ENCODE measurements at places on chromosomes 7 and 10.
A peak's percentile ranks its signal among the peaks of the same experiment; 100 is the strongest.

DNA sequence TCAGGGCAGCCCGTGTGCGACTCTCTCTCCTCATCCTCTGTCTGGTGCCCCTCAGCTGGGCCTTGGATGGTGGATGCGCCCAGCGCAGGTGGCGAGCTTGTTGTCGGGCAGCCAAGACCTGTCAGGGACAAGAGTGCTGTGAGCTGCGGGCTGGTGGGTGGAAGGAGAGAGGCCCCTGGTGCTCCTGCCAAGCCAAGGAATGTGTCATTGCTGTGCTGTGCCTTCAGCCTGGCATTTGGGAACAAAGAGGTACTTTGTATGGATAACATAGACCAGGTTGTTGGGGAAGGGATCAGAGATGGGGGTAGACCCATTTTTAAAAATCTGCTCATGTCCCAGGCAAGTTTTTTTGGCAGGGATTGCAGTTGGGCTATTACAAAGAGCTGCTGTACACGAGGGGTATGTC lies 120.9 kb downstream of the PKD1L1 start:
- no peak for DNase-seq

- no peak for DNase-seq
Observed at GRCh38 chr10:114487815-114488536, 83.7 kb upstream of the AFAP1L2 start.

- DNase-seq: no peak
Observed at GRCh38 chr10:132275426-132276178, 32.1 kb downstream of the STK32C start.

- no peak for DNase-seq
Observed at GRCh38 chr7:23372611-23373010, 73.5 kb downstream of the MALSU1 start.

GRCh38 chr7:125573126-125573525 lies 643.5 kb upstream of the POT1 start:
- no peak for DNase-seq

- DNase-seq: no peak
Observed at GRCh38 chr10:128097783-128098182, 28.4 kb downstream of the MKI67 start.

DNA sequence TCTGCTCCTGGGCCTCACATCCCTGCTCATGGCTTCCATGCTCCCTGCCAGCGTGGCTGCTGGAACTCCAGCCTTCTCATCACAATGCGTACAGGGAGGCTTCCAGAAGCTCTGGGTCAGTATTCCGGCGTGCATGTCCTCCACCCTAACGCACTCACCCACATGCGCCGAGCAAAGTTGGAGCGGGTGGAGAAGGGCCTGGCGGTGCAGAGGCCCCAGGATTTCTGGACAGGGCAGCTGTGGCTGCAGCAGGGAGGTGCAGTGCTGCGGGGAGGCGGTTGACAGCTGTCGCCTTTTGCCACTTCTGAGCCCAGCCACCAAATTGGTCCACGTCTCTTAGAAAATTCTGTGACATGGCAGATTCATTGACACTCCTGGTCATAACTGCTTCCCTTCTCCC lies 33.6 kb upstream of the FAM20C start:
- DNase-seq: no peak

DNA sequence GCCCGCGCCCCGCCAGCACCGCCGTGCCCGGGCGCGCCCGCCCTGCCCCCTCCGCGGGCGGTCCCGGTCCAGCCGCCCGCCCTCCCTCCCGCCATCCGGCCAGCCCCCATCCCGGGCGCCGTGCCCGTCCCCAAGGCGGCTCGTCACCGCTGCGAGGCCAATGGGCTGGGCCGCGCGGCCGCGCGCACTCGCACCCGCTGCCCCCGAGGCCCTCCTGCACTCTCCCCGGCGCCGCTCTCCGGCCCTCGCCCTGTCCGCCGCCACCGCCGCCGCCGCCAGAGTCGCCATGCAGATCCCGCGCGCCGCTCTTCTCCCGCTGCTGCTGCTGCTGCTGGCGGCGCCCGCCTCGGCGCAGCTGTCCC lies at the start of gene HTRA1:
HTRA1 (plus strand) TSS at position 187 of the 362 bp plus-strand sequence; CDS start at position 287, 100 bp downstream.
- peak; percentile 43 for DNase-seq

- DNase-seq: no peak
Observed at GRCh38 chr7:2109936-2110609, 122.7 kb downstream of the MAD1L1 start.

DNA sequence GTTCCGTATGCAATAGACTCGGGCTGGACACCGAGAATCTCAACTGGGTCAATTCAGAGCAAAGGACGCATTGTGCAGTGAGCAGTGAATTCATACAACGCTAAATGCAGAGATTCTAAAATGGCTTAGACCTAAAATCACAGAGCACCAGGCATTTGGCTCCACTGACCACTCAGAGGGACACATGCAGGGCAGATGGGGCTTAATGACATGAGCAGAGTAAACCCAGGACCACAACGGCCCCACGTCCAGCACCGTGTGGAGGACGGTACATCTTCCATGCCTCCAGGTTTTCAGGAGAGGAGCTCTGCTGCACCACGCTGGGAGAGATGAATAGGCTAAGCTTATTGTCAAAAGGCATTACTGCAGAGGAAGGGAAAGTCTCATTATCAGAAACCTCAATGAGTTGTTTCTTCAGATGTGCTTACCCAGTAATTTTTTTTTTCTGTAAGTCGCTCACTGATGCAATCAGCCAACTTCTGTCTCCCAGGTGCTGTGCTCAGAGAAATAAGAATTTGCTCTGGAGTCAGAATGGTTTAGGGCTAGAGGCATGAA lies 555.0 kb downstream of the PTPRN2 start:
- no peak for DNase-seq

GRCh38 chr7:106284714-106285050 lies at the start of gene NAMPT:
Gene NAMPT, minus strand, starts transcription at chr7:106284983. Its CDS starts 99 bp downstream, at chr7:106284884.
- no peak for DNase-seq

- DNase-seq: no peak
Observed at GRCh38 chr10:70163448-70163847, 6.9 kb downstream of the SAR1A start.

DNA sequence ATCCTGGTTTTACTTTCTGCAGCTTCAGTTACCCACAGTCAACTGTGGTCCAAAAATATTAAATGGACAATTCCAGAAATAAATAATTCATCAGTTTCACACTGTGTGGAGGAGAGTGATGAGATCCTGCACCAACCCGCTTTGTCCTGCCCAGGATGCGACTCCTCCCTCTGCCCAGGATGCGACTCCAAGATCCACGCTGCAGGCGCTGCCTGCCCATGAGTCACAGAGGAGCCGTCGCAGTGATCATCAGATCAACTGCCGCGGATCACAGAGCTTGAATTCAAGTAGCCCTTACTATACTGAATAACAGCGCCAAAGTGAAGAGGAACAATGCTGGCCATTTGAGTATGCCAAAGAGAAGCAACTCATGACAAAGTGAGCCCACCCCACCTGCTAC lies 61.5 kb downstream of the GRB10 start:
- no peak for DNase-seq

- DNase-seq: no peak
Observed at GRCh38 chr10:62471711-62472110, 97.5 kb downstream of the ZNF365 start.

DNA sequence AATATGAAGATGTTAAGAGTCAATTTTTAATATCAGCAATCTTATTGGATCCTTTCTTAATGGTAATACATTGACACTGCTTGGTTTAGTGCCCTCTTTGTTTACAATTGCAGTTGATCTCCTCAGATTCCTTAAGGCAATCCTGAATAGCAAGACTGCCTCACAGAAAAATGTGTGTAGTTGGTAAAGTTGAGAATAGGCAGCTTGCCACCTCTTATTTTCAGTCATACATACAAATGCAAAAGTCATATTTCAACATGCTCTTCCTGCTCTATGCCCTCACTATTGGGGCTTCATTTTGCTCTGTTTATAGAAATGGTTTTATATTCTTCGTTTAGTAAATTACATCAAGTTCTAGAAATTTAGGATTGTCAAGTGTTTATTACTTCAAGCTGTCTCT lies 661.1 kb upstream of the ANKRD30A start:
- DNase-seq: no peak

- no peak for DNase-seq
Observed at GRCh38 chr10:47348661-47349470, 703 bp downstream of the RBP3 start.

DNA sequence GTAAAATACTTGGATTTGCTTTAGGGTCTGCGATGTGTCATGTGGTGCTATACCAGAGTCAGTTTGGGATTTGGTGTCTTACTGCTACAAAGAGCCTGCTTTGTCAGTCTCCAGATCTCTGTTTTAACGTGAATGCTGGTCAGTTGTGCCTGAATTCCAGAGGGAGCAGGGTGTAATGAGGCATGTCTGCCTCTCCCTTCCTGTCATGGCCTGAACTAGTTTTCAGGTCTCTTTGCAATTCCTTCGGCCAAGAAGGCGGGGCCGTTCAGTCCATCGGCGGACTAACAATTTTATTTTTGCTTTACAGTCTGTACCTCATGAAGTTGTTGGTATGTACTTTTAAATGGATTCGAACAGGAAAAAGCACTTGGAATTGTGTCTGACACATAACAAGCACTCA lies 465.1 kb upstream of the ADARB2 start:
- DNase-seq: no peak

GRCh38 chr10:62759599-62760175 lies 44.8 kb upstream of the ADO start:
- no peak for DNase-seq

DNA sequence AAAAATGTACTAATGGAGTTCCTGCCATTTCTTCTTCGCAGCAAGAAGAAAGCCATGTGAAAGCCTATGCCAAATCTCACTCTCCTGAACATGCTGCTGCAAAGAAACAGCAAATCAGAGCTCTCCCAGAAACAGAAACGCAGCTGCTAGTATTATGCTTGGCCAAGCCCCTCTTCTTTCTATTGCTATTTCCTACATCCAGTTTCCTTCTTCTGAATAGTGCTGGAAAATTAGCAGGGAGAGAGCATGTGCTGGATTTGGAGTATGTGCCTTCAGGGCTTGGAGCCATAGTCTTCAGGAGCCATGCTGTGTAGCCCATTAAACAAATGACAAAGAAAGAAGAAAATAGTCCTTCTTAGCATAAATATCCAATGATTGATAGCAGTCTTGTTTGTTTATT lies 852.0 kb upstream of the PHF14 start:
- no peak for DNase-seq

GRCh38 chr7:106255246-106255645 lies 29.5 kb downstream of the NAMPT start:
- DNase-seq: no peak

DNA sequence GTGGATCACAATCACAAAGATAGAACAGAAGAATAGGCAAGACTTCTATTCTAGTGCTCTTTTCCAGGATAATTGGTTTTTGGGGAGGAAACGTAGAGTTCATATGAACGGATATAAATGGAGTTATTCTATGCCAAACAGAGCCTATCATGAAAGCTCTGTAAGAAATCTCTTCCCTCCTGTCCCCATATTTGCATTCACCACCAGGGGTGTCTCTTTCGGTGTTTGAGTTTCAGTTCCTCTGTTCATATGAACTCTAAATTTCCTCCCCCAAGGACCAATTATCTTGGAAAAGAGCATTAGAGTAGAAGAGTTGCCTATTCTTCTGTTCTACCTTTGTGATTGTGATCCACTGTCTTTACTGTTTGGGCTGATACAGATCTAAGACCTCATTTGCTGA lies 48.3 kb upstream of the CDC14C start:
- DNase-seq: no peak

DNA sequence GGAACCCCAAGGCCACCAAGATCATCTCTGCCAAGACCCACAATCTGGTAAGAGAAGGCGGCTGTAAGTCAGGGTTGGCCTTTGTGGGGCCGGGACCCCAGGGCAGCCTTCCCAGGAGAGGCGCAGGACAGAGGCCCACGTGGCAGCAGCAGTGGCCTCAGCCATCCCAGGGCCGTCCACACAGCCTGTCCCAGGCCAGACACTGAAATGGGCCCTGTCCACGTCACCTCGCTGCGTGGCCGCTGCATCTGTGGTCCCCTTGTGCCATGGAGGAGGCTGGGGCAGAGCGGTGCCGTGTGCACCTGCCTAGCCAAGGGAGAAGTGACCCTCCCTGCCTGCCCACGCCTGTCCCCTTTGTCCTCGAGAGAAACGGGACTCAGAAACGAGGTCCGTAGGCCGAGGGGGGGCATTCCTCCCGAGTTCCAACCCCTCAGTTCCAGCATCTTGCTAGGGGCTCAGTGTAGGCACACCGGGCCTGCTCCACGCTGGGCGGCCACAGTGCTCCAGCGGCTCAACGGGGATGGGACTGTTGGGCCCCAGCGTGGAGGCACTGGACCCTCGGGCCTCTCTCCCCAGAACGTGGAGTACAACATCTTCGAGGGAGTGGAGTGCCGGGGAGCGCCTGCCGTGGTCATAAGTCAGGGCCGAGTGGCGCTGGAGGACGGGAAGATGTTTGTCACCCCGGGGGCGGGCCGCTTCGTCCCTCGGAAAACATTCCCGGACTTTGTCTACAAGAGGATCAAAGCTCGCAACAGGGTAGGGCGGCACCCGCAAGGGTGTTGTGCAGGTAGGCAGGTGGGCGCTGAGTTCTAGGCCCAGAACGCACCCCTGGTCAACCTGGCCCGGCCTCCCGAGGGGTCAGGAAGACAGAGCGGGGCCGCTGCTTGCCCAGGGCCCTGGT lies 15.6 kb downstream of the DPYSL4 start:
- no peak for DNase-seq

- DNase-seq: no peak
Observed at GRCh38 chr10:47189802-47190201, 110.2 kb upstream of the GDF10 start.

GRCh38 chr7:117692338-117692737 lies 180.9 kb downstream of the CTTNBP2 start:
- no peak for DNase-seq

DNA sequence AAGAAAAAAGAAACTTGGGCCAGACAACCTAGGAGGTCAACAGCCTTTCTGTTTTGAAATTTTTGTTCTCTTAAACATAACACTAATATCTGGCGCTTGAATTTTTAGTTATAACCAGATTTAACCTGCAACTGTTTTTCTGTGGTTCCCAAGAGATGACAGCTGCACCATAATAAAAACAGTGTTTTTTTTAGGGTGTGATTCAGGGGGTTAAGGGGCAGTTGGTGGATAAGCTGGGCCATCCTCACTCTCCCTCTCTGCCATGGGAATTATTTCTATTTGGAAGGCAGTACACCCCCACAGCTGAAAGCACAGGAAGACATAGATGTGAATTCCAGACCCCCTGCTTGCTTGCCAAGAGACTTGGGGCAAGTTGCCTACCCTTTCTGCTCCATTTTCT lies 20.1 kb upstream of the TM9SF3 start:
- DNase-seq: no peak

DNA sequence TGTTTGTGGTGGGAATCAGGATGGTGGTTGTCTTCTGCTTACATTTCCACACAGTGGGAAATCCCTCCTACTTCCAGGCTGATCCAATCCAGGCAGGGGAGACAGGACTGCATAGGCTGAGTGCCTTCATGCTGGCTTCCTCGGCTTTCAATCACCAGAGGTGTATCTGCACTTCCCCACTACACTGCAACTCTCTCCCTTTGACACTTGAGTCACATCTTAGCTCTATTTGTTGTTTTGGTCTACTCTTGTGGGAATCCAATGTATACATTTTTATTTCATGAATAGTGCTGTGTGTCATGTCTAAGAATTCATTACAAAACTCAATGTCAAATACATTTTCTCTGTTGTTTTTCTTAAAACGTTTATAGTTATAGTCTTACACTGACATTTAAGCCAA lies 735.6 kb downstream of the XPNPEP1 start:
- DNase-seq: no peak

- DNase-seq: no peak
Observed at GRCh38 chr10:59724098-59724938, 14.7 kb upstream of the SLC16A9 start.

- no peak for DNase-seq
Observed at GRCh38 chr10:4239186-4239585, 454.2 kb upstream of the KLF6 start.

Data from neural crest cell (in vitro differentiated cells).